ENCODE measurements at places on chromosomes 3 and 15. TPM values are rescaled to one million over a fixed set of nuclear protein-coding genes. Genes with fewer than 3 reads are reported as not detected.

GRCh38 chr3:114404590-114404989 lies 110.8 kb downstream of the TIGIT start:
- no peak for DNase-seq

DNA sequence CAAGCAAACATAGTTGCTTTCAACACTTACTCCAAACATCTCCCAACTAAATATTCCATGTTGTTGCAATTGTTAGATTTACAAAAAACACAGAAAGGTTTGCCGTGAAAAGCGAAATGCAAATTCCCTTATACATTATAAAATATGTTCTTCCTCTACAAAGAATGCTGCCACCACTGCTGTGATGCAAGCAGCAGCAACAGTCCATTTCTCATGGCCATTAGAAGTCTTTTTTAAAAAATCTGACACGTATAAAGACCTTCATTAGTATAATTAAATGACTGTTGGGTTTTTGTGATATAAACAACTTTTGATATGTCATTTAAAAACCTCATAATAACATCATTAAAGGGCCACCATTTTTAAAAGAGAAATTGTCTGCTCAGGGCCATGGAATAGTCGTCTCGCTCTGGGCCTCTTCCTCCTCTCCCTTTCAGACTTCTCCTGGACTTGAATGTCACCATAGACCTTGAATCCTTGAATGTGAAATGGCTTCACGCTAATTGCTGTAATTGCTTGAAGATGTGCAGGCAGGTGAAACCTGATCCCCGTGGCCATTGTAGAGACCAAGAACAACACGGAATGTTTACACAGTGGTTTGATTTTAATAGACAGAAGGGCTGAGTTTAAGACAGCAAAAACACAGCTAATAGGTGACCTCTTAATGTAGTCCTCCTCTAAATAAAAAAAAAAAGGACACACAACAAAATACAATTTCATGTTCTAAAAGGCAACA lies 450.4 kb downstream of the FOXP1 start:
- DNase-seq, result no peak

DNA sequence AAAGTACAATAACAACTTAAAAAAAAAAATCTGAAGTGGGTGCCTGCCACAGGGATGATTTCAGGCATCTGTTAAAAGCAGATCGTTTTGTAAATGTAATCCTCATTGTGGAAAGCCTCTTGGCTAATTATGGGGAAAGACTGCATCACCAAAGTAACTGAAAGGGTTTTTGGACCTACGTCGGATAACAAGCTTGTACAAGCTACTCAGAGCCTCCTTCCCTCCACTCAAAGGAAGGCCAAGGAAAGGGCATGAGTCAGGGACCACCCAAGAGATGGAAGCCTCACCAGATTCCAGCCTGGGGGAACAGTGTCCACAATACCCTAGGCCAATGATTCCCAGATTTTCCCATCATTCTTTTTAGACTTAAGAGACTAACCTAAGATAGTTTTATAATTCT lies 84.3 kb downstream of the ATP1B3 start:
- no peak for DNase-seq

- no peak for DNase-seq
Observed at GRCh38 chr15:45790325-45790943, 155.6 kb downstream of the SQOR start.

- no peak for DNase-seq
Observed at GRCh38 chr3:11346416-11346815, 74.2 kb downstream of the ATG7 start.

GALNT15 gene
- total RNA-seq, result not detected

Data from activated naive CD8-positive, alpha-beta T cell treated with anti-CD3 and anti-CD28 coated beads, Interleukin-2, amount 10 ng/mL, durations not matched to agents 7 days and 5 days (primary cell).